Activated T-cell treated with anti-CD3 and anti-CD28 coated beads, Interleukin-2, amount 50 U/mL, for 72 hours (primary cell): ENCODE measurements at places on chromosomes 7 and 10. TPM values are rescaled to one million over a fixed set of nuclear protein-coding genes. Genes with fewer than 3 reads are reported as not detected.

The MMRN2 gene
- total RNA-seq: not detected

The ZFAND4 gene
- 13.4 TPM for total RNA-seq

GRCh38 chr7:75879771-75880184 is 944 bp downstream of the RHBDD2 start:
- peak; percentile 24 for DNase-seq

The LLCFC1 gene
- total RNA-seq: not detected

The ZNF503 gene
- 0.50 TPM for total RNA-seq

DNA sequence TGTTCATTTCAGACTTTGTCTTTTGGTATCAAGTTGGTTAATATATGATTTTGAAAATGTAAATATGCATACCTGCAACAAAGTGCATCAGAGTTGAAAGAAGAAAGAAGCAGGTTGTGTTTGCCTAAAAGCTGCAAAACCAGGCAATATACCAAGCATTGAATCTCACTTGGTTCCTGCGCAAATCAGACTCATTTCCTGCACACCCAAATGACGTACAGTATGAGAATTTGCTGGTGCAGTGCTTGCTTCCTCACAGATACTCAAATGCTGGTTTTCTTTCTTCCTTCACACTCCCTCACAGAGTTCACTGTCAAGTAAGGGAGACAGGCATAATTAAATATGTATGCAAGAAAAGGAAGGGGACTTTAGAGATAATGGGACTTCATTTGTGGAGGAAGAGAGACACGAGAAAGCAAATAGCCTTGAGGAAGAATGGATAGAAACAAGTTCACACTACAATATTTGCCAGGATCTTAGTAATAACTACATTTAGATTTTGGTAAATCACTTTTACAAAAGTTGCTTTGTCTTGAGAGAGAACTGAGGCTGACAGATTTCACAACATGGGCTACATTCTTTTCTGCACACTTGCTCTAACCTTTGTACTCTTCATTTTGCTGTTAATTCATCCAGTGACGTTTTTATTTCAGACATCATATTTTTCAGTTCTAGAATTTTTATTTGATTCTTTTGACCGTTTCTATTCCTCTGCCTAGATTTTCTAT is 56.9 kb upstream of the AOAH start:
- DNase-seq: peak; percentile 15

The PRSS2 gene
- not detected for total RNA-seq

DNA sequence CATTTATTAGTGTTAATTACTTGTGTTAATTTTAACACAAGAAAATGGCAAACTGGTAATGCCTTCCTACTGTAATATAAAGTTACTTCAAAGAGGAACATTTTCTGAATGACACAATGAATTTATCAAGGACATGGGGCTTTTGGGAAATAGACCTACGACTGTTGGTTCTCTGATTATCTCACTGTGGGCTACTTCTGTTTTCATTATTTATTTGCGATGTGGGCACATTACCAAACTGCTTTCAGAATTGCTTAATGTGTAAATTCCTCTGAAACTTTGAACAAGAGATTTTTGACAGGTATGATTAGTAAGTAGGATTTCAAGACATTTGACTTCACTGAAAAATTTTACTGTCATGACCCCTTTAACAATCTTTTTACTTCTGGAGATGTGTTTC is 535.6 kb downstream of the CNTNAP2 start:
- DNase-seq: no peak

The MPP7 gene
- 28.1 TPM for total RNA-seq

The LIPJ gene
- total RNA-seq: not detected

DNA sequence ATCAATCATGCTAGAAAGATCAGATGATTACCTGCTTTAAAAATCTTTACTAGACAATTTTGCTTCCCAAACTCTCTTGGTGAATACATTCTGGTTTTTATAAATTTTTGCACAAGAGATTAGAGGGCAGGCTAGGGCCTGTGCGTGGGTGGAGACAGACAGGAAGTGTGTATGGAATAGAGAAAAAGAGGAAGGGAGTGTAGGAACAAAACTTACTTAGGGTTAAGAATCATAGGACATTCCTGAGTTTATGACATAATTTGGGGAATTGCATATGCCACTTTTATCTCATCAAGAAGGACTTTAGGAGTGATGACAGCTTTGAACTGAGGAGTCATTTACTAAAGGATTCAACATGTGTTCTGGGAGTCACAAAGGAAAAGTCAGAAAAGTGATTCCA is 31.3 kb downstream of the LAMB1 start:
- DNase-seq: no peak

DNA sequence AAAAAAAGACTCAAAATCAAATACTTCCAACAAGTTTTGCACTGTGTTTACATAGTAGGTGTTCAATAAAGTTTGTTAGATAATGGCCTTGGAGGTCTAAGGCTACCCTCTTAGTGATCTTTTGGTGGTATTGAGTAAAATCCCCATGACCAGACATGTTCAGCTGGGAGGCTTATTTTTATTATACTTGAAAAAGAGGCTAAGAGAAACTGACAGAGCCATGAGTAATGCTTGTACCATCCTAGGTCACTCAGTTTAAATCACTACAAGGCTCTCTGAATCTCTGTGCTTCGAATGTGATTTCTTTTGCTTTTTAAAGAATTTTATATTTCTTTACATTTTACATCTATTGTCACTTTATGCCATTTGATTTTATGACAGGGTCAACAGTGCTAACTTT is 90.5 kb downstream of the TWIST1 start:
- no peak for DNase-seq

DNA sequence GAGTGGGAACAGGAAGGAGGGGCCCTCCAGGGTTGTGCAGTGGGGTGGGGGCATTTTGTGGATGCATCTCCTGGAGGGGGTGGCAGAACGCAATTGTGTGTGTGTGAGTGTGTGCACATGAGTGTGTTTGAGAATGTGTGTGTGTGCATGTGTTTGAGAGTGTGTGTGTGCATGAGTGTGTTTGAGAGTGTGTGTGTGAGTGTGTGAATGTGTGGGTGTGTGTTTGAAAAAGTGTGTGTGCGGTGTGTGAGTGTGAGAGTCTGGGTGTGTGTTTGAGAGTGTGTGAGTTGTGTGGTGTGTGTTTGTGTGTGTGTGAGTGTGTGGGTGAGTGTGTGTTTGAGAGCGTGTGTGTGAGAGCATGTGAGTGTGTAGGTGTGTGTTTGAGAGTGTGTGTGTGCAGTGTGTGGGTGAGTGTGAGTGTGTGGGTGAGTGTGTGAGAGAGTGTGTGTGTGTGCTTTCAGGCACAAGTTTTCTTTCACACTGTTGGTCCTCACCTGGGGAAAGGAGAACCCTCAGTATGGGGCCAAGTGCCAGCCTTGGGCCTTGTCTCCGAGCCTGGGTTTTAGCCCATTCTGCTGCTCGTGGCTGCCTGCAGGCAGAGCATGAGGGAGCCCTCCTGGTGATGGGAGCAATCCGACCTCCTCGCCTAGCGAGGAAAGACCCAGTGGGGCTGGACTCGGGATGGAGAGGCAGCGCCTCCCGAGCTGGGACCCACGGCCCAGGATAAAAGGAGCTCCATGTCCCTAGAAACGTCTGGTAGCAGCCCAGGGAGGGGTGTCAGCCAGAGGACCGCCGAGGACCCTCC is 35.6 kb downstream of the CDH23 start:
- DNase-seq: no peak

The SYT15 gene
- not detected for total RNA-seq

DNA sequence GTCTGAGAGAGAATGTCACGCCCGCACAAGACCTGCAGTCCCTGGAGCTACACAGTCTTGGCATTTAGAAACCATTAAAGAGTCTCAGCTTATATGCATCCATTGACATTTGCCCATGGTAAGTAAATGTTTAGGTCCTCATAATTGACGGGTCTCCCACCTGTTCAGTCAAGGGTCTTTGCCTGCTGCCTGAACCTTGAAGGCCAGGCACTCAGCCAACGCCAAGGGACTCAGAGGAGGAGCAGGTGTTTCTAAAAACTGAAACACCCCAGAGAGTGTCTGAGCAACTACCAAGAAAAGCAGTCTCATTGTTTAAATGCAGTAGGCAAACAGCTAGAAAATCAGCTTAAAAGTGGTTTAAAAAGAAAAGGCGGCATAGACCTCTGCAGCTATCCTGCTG is 264.7 kb upstream of the AKR1E2 start:
- no peak for DNase-seq

The SCART1 gene
- total RNA-seq: 3.9 TPM

GRCh38 chr10:83555264-83555663 is 584.0 kb upstream of the GHITM start:
- no peak for DNase-seq

The NUDT5 gene
- 79.3 TPM for total RNA-seq

The SLC16A12 gene
- total RNA-seq: not detected

The GPC2 gene
- total RNA-seq: 14.2 TPM

DNA sequence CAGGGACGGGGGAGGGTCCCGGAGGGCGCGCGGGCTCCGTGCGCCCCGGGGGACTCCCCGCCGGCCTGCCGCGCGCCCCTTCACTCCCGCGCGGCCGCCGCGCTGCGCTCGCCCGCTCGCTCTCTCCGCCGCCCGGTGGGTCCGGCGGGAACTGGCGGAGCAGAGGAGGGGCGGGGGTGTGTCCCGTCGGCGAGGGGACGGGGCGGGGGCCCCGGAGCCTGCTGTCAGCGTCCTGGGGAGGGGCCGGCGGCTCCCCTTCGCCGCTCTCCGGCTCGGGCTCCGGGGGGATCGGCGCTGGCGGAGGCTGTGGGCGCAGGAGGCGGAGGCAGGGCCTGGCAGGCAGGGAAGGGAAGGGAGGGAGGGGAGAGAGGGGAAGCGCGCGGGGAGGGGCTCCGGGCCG is at the start of gene SH3PXD2A:
Gene SH3PXD2A, minus strand, starts transcription at position 153 of the 400 bp plus-strand sequence. CDS start 310 bp downstream, outside the sequence.
- DNase-seq: peak; percentile 38

DNA sequence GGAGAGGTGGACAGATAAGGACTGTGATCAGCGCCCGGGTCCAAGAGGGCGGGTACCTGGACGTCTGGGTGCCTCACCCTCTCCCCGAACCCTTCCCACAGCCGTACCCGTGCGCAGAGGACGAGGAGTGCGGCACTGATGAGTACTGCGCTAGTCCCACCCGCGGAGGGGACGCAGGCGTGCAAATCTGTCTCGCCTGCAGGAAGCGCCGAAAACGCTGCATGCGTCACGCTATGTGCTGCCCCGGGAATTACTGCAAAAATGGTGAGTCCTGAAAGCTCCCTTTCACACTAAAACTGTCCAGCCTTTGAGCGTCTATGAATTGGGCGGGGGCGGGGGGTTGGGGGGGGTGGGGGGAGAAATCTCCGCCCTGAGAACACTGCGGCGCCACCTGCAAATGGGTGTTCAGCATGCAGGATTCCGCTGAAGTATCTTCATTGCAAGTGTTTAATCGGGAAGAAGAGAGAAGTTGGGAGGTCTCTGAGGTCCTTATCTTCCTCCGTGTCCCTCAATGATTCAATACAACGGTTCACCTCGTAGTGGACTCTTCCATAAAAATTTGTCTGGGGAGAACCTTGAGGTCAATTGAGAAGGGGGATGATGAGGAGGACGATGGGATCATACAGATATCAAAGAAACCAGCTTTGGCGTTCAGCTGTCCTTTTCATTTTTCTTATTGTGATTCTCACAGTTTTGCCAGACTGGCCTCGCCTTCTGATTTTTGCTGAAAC is 906 bp downstream of the DKK1 start:
- DNase-seq: no peak

The JAKMIP3 gene
- 2.7 TPM for total RNA-seq

The TMEM196 gene
- total RNA-seq: not detected

- DNase-seq: no peak
These were observed 157.2 kb upstream of the CELF2 start for GRCh38 chr10:10860455-10860976.

DNA sequence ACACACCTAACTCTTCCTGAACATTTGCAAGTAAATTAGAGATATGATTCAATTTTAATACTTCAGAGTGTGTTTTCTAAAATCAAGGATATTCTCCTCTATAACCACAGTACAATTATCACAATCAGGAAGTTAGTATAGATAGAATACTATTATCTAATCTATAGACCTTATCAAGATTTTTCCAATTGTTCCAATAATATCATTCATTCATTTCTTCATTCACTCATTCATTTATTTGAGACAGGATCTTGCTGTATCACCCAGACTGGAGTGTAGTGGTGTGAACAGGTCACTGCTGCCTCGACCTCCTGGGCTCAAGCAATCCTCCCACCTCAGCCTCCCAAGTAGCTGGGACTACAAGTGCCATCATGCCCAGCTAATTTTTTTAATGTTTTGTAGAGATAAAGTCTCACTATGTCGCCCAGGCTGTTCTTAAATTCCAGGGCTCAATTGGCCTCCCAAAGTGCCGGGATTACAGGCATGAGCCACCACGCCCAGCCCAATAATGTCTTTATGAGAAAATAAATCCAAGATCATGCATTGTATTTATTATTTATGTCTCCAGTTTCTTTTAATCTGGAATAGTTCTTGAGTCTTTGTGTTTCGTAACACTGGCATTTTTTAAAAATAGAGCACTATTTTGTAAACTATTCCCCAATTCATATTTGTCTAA is 10.6 kb upstream of the MRPS16 start:
- DNase-seq: no peak

DNA sequence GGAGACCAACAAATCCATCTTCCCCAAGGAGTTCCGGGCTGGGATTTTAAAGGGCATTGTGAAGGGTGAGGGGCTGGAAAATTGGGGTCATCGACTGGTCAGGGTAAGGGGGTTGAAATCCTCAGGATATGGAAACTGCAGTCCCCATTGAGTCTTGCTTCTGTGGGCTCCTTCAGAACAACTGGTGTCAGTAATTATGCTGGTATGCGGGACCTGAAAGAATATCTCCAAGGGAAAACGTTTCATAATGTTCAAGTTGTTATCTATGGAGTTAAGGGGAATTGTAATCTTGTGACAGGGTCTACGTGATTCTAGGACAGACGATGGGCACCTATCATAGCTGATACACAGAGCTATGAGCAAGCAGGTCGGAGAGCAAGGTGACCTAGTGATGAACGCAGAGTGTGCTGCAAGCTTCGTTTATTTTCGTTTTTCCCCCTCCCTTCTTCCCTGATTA is 494 bp upstream of the RHBDD2 start:
- DNase-seq: no peak

DNA sequence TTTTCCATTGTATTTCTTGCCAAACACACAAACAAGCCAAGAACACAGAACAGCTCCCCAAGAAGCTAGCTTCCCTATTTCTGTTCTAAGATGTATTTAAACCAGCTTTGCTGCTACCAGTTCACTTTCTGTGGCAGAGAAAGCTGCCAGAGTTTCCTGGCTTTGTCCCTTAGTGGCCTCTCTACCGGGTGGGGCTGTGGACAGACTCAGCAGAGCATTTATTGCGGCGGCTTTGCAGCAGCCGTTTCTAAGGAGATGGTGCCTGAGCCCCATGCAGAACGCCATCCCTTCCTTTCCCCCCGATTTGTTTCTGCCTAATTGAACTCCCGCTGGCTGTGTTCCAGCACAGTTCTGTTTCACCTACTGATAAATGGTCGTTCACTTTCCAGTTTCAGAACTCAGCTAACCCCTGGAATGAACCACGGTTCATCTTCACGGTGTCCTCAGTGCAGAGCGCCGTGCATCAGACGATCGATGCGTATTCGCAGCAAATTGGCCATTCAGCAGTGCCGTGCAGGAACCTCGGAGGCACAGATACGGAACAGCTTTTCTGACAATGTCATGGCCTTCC is 33.8 kb upstream of the SFMBT2 start:
- no peak for DNase-seq

- DNase-seq: peak; percentile 57
These were observed 453 bp downstream of the SFMBT2 start for GRCh38 chr10:7410301-7410861.
